NCI-H82 (cell line): ENCODE measurements at places on chromosomes 2 and 18.

GRCh38 chr2:46518861-46519260 is 39.5 kb downstream of the TMEM247 start:
- DNase-seq = no peak

DNA sequence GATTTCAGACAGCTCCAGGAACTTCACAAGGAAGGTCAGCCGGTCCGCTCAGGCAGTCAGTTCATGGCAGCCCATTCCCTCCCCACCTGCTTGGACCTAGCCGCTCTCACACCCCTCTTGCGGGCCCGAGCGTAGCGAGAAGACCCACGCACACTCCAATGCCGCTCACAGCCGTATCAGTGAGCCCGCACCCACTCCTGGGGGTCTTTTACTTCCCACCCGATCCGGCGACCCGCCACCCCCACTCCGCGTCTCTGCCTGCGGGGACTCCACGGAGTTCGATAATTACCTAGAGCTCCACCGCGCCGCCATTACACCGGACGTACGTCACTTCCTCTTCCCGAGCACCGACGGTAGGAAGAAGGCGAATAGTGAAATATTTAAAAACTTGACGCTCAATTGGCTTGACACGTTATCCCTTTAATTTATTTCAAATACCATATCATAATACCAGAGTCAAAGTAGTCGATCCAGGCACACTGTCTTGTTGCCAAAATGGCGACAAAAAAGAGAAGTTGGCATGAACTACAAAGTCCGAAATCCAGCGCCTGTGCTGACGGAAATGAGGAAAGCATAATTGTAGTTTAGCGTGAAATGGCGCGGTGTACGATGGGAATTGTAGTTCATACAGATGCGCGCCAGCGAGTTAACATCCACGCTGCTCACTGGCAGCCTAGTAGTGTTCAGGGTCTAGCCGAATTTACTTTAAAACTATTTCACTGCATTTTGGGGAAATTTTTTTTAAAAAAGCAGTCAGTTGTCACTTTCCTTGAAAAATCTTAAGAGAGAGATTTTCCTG is at the start of gene CWC22:
TSS of gene CWC22 (minus strand) at position 517 of the 799 bp plus-strand sequence. CDS start 13,956 bp downstream, outside the sequence.
- peak; percentile 97 for DNase-seq

GRCh38 chr2:176466918-176467452 is 197.7 kb downstream of the MTX2 start:
- DNase-seq = peak; percentile 85

DNA sequence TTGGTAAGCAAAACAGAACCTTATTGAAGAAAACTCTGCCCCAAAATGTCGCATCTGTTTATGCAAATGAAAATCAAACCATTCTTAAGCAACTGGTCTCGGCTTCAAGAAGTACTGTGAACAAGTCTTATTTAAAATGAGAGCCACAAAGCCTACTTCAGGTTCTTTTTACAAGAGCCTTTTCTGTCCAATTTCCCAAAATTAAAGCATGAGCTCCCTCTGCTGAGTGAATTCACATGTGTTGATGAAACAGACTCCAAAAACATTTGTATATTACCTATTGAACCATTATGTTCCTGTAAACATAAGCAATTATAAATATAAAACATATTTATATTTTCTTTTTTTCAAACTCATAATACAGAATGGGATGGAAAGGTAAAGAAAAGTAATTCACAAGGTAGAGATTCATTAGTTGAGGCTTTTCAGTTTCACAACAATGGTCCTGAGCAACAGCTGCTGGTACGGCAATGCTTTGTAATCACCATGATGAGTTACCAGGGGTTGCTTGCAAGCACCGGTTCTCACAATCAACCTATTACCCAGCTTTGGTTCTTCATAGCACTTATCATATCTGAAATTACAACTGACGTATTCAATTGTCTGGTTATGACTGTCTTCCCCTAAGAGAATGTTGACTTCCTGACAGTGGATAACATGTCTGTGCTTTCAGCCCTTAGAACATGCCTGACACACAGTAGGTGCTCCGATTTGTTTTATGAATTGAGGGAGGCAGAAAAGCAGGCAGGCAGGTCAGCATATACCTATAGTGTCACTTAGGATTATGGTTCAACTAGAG is 108.4 kb upstream of the BZW1 start:
- DNase-seq = peak; percentile 85

DNA sequence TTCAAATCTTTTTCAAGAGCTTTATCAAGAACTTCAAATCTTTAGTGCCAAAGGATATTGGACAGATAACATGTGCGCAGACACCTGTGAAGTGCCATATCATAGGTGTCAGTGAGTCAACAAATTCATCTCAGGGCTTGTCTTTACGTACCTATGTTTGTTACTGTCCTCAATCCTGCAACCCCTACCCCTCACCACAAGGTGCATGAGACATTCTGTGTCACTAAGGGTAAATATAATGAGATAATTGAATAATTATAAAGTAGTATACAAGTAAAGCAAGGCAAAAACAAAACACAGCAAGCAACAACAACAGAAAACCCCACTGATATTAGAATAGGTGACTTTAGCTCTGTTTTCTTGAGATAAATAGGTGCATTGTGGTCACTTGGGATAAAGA is 1495.8 kb upstream of the TMEFF2 start:
- no peak for DNase-seq

GRCh38 chr18:73101977-73102376 is 234.2 kb upstream of the NETO1 start:
- no peak for DNase-seq

DNA sequence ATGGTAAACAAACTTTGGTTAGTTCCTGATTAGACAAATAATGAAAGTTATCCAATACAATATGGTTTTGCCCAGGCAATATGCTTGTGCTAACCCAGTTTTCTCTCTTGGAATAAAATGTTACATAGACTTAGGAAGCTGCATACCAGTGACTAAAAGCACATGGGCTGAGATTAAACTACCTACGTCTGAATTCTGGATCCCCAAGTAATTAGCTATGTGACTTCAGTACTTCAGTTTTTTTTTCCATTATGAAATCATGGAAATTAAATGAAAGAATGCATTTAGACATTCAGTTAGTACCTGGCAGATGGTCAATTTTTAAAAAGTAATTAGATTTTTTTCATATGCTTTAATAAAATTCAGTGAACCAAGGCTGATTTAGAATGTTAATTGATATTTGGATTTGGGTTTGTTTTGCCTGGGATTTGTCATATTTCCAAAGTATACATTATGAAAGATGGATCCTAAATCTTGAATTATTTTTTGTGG is 213.9 kb downstream of the PTH2R start:
- DNase-seq = no peak

GRCh38 chr18:4125627-4126230 is 329.4 kb downstream of the DLGAP1 start:
- DNase-seq = no peak
